ENCODE measurements at places on chromosomes 3 and 15.

- no peak for DNase-seq
Measured at GRCh38 chr15:64717735-64718495, 57.5 kb downstream of the RBPMS2 start.

DNA sequence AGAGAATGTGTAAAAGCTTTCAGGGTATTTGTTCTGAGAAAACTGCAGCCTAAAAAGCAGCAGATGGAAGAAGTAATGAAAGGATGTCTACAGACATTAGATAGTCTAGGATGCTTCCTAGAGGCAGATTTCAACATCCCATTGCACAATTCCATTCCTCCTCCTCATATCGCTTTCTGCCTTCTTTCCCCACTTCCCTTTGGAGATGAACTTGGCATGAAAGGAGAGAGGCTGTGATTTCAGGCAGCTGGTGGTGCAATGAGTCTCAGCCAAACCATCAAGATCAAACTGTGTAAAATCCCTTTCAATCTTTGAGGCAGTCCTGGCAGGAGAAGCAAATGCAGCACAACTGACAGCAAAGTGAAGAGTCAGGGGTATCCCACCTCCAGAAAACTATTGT, 438.7 kb upstream of the KCNMB2 start:
- DNase-seq, result peak; percentile 99

DNA sequence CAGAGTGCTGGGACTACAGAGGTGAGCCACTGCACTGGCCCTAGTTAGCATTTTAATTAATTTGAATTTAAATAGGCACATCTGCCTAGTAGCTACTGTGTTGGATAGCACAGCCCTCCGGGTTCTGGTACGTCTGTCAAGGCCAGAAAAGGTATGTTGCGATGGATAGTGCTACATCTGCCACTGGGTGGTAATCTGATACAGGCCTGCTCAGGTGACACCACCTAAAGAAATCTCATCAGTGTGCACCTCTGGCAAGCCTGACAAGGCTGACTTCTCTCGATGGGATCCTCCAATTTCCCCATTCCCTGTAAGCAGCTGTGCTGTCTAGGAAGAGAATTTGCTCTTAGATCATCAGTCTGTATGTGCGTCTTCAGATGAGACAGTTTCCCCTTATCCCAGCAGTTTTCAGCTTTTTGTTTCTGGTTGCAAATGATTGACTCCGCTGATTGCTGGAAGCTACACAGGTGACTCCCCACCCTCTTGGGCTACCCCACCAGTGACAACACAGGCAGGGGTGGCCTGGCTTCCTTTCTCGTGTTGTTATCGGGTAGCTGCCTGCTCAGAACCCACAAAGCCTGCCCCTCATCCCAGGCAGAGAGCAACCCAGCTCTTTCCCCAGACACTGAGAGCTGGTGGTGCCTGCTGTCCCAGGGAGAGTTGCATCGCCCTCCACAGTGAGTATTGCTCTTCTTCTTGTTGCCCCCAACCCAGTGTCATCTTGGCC, at the start of gene CCR9:
CCR9 (plus strand) TSS at position 565 of the 727 bp plus-strand sequence. CDS start 8,391 bp downstream, outside the sequence.
- DNase-seq, result no peak

DNA sequence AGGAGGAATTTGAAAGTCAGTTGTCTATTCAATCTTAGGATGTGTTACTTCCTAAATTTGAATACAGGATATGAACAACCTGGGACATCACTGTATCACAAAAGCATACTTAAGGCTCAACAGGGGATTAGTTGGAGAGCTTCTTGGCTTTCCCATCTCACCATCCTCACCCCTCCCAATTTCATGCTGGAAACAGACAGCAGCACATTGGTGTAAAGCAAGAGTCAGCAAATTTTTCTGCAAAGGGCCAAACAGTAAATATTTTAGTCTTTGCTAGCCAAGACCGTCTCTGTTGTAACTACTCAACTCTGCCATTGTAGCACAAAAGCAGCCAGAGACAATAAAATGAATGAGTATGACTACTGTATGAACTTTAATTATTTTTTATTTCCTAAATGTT, 94.9 kb downstream of the ERC2 start:
- no peak for DNase-seq

DNA sequence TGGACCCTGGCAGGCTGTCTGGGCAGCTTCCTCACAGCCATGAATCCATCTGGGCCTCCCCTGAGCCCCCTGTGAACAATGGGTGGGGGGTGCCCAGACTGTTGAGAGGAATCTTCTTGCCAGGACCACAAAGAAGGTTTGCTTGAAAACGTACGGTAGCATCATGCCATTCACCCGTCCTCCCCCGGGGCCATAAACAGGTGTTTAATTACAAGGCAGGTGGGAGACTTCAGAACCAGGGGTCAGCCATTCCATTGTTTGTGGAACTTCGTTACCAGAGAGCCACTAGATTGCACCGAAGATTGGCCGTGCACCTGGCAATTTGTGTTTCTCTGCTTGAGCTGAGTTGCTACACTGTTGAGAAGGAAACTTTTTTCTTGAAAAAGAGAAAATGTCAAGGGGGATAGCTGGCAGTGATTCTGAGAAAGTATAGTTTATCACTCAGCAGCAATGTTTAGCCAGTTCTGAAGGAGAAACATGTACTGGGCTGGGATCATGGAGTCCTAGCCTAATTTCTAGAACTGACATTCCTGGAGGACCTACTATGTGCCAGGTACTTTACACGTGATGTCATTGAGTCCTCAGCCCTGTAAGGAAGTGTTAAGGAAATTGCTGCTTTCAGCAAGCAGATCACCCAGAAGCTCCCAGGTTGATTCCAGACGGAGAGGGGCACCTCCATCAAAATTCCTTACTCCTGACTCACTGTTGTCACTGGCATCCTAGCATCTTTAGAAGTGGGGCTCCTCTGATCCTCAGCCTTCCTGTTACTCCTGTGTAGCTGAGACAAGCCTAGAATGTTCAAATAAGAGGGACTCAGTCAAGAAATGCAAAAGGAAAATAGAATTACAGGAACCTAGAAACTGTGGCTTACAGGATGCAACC, 103.8 kb upstream of the UBE2E1 start:
- DNase-seq, result no peak

- DNase-seq, result peak; percentile 96
Measured at GRCh38 chr3:160331127-160331937, 67.7 kb downstream of the IFT80 start.

DNA sequence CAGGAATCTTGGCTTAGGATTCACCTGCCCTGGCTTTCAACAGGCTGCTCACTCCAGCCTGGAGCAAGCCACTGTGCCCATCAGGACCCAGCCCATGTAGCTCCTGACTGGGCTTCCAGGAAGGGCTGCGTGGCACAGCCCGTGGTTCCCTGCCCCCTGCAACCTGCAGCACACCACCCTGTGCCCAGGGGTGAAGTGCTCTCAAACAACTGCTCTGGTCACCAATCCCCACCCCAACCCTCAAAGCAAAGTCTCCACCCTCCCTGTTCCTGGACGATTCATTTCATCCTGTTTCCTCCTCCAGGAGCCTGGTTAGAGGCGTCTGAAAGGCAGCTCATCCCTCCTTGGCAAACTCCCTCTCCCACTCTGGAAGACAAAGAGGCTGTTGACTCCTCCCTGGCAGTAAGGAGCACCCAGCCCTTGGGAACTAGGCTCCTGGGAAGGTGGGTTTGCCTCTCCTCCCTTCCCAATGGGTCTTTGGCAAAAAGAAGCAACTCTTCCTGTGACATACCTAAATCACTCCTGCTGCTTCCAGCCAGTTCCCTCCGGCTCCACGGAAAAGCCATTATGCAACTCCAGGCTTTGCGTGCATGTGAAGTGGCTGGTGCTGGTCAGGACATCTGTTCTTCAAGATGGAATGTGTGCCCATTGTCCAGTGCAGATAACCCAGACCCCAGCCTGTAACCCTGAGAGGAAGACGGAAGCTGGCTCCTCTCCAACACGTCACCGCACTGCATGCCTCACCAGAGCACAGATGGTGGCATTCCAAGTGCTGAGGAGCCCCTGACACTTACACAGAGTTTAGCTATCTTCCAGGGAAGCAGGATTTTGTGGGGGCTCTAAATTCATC, 29.1 kb upstream of the VIPR1 start:
- peak; percentile 8 for DNase-seq

DNA sequence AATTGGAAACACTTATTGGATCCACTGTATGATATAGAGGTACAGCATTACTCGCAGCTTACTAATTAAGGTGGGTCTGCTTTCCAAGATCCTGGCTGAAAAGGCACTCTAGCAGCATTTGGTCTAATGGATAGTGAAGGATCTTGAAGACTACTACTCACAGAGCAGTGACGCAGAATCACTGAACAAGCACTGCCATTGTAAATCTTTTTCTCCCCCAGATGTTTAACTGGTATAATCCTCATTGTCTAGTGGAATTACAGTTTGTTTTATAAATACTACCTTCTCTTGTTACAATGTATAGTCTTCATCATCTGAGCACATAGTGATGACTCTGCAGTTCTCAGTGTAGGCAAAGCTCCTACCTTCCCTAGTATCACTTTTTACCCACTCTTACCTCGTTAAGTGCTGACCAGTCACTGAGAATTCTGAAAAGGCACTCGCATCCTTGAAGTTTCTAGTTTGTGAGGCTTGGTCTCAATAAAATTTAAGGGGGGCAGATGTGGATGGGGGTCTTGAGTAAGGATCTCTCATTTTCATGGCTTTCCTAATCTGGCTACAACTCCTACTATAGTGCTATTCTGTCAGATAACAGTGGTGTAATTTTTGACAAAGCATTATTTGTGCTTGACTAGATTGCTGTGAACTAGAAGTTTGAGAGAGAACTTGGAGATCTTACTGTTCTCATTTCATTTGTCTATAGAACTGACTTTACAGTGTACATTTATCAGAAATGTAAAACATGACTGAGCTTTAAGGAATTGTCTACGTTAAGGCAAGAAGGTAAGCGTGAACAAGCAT, 23.2 kb downstream of the MAPK6 start:
- DNase-seq, result no peak

DNA sequence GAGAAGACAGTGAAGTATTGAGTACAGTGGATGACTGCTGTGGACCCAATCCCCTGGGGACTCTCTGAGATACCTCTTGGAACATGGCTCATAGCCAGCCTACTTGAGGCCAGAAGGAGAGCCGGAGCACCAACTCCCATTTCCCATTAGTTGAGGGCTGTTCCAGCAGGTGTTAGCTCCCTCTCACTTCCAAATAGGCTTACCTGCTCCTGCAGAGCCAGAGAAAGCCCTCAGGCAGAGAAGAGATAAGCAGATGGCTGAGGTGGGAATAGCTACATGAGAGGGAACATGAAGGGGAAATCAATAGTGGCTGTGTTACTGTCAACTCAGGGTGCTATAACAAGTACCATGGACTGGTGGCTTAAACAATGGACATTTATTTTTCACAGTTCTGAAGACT, 4.6 kb upstream of the CCK start:
- DNase-seq, result no peak

- DNase-seq, result no peak
Measured at GRCh38 chr3:129701161-129701560, 94.7 kb upstream of the PLXND1 start.

- DNase-seq, result no peak
Measured at GRCh38 chr3:185528532-185528931, 23.9 kb downstream of the LIPH start.

DNA sequence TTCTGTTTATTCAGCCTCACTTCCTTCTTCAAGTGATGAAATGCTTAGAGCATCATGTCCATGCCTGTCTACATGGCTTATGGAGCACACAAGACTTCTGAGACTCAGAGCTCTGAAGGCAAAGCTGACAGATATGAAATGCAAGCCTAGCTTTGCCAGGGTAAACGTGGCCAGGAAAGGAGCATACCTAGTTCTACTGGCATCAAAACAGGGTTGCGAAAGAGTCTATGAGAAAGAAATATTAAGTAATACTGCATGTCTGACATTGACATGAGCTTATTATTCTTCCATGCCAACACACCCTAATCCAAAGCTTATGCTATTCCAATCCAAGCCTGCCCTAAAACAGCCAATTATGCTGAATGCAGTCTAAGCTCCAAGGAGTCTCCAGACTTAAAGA, 391.5 kb downstream of the ERC2 start:
- DNase-seq, result peak; percentile 5

DNA sequence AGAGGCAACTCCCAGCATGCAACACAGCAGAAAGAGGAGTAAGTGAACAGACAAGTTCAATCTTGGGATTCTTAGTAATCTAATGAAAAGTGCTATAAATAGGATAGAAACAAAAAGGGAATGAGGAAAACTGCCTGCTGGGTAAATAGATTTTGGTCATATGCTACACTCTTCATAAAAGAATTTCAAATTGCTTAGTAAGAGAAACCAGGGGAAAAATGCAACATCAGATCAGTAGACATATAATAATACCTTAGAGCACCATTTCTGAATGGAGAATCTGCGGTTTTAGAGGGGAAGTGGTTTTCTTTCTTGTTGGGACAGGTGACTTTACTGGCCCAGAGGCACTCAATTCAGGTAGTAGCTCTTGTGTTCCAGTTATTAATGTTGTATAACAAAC, 13.4 kb upstream of the TBC1D5 start:
- no peak for DNase-seq

GRCh38 chr15:71677352-71677751, 133.0 kb upstream of the NR2E3 start:
- no peak for DNase-seq

DNA sequence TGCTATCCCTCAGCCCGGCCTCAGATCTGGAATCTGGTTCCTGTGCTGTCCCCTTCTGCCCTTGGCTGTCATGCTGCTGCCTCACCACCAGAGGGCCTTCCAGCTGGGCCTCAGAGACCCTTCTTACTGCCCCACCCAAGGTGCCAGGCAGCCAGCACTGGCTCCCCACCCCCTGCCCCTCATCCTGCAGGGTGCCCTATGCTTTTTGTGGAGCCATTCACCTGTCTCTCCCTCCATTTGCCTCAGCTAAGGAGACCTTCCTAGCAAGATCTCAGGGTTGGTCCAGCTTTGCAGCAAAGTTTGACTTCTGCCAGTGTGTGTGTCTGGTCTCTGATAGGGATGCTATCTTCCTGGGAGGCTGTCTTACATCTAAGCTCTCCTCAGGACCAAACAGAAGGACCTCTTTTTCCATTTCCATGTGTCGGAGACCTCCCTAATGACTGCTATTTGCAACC, 1.9 kb upstream of the VWA5B2 start:
- no peak for DNase-seq

DNA sequence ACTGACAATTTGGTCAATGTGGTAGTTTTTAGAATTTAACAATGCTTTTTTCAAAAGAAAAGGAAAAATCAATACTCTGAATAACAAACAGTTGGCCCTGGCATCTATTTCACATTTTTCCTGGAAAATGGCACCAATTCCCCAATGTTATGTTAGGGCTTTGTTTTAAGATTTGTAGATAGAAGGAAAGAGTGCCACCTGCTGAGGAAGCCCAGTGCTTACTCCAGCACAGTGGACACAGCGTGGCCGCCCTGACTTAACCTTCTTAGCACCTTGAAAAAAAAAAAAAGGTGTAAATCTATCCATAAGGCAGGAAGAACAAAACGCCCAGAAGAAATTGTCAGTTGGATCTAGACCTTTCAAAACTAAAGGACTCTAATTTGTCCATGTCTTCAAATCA, 110.7 kb upstream of the CNTN4 start:
- DNase-seq, result no peak

DNA sequence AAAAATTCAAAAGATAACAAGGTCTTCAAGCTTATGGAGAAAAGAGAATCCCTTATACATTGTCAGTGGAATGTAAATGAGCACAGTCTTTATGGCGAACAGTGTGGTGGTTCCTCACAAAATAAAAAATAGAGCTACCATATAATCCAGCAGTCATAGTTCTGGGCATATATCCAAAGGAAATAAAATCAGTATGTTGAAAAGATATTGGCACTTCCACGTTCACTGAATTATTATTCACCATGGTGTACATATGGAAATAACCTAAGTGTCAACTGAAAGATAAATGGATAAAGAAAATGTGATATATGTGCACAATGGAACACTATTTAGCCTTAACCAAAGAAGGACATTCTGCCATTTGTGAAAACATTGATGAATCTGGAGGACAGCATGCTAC, 1161.2 kb downstream of the ROBO2 start:
- no peak for DNase-seq

- DNase-seq, result no peak
Measured at GRCh38 chr3:9600597-9600996, 47.0 kb upstream of the LHFPL4 start.
